ENCODE measurements at places on chromosomes 6 and 20.

GRCh38 chr6:137590684-137591083 is 96.5 kb upstream of the OLIG3 start:
- no peak for DNase-seq

GRCh38 chr6:134744301-134744700 is 205.6 kb downstream of the ALDH8A1 start:
- DNase-seq, result no peak

GRCh38 chr6:155328539-155329459 is 14.5 kb upstream of the TFB1M start:
- DNase-seq, result no peak

DNA sequence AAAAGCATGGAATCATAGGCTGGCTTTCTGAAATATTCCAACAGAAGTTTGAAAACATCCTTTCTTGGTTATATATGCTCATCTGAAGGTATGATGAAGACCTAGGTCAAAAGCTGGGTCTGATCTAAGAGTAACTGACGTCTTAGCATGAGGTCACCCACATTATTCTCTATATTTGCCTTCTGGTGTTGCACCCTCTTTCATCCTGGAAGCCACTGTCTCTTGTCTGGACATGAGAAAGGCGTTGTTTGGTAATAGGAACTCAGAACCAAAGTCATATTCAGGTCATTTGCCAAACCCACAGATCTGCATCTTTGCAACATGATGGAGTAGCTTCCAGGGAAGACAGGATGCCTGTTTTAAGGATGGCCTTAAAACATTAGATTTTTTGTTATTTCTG is 17.6 kb downstream of the GABRR1 start:
- no peak for DNase-seq

- no peak for DNase-seq
Observed at GRCh38 chr6:9087470-9087869, 652.1 kb upstream of the SLC35B3 start.

GRCh38 chr6:7992002-7992815 is 72.0 kb downstream of the BLOC1S5 start:
- no peak for DNase-seq

DNA sequence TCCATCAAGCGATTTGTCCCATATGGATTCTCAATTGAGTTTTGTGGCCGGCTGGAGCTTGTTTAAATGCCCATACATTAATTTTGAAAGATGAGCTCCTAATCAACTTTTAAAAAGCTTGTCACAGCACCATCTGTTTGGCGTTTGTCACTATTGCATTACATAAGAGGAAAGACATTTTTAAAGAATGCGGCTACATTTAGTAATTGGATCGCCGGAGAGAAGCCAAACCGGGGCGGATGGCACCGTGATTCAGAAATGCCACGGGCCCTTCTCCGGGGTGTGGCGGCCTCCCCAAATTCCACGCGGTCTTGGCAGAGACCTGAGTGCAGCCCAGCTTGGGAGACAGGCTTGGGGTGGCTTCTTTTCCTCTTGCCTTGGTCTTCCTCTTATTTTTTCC is 67.7 kb upstream of the ZNFX1 start:
- no peak for DNase-seq

DNA sequence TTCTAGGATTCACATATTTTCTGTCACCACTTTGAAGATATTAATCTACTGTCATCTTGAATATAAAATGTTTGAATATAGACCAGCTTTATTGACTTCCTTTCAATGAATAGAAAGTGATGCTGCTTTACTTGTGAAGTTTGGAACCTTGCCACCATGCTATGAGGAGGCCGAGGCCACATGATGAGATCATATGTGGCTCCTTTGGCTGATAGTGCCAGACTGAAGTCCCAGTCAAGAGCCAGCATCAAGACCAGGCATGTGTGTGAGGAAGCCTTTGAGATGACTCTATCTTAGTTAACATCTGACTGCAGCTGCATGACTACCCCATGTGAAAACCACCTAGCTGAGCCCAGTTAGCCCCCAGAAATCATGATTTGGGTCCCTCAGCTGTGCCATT is 169.5 kb downstream of the OTOR start:
- DNase-seq, result no peak

- DNase-seq, result no peak
Observed at GRCh38 chr20:36183155-36183944, 28.8 kb downstream of the EPB41L1 start.
